ENCODE measurements at places on chromosomes 13 and 19. TPM values are rescaled to one million over a fixed set of nuclear protein-coding genes. Genes with fewer than 3 reads are reported as not detected.

Gene ZNF583
- 4.6 TPM for total RNA-seq

DNA sequence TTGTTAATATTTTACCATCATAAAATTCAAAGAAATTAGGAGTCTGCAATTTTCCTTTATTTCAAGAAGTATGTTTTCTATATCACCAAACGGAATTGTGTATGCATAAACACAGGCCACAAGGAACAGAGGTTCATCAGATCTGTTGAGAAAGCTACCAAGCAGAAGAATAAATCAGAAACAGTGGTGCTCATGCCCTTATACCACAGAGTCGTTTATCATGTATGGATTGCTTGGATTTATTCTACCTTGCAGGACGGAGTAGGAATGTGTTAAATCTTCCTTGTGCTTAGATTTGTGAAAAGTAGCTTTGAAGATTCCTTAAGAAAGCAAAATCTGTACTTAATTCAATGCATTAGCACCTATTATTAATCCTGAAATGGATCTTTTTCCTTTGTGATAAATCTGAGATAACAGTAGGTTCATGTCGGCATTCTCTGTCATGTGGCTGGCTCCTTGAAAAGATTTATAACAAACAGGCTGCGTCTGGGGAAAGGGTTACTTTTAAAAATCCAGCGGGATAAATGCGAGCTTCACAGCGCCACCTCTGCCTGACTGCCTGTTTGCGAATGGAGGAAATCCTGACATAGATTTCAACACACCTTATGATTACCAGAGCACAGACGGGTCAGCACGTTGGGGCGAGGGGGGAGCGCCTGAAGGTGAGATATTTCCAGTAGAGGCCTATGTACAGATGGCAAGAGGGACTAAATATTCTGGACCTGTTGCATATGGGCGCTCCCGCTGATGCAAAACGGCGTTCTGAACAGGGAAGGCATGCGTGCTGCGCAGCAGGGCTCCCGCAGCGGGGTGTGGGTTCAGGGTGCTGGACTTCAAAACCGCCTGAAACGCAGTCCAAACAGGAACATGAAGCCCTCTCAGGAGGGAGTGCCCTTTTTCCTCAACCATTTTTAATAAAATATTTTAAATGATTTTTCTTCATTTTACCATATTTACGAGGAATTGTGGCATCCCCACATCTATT, 445.5 kb upstream of the SGCG start:
- H3K36me3 ChIP-seq: no peaks in the 10 kb centered on the region
- H3K27ac ChIP-seq: no peak overlapping the region
- no peaks in the 10 kb centered on the region for H3K4me1 ChIP-seq
- DNase-seq: no peak

Gene APLP1
- 13.6 TPM for total RNA-seq

- peaks cover 6% of the 10 kb centered on the region for H3K4me1 ChIP-seq
- no peaks in the 10 kb centered on the region for H3K36me3 ChIP-seq
- H3K4me3 ChIP-seq: no peak overlapping the region
Observed at GRCh38 chr13:106104281-106104901, 431.1 kb downstream of the EFNB2 start.

GRCh38 chr19:1929021-1929742, 11.8 kb upstream of the CSNK1G2 start:
- H3K4me3 ChIP-seq: peak overlapping the region; percentile 56
- DNase-seq: peak; percentile 69
- peaks cover 14% of the 10 kb centered on the region for H3K4me1 ChIP-seq
- H3K36me3 ChIP-seq: peaks cover 15% of the 10 kb centered on the region
- no peak overlapping the region for H3K27ac ChIP-seq
- no peaks in the 10 kb centered on the region for H3K27me3 ChIP-seq

DNA sequence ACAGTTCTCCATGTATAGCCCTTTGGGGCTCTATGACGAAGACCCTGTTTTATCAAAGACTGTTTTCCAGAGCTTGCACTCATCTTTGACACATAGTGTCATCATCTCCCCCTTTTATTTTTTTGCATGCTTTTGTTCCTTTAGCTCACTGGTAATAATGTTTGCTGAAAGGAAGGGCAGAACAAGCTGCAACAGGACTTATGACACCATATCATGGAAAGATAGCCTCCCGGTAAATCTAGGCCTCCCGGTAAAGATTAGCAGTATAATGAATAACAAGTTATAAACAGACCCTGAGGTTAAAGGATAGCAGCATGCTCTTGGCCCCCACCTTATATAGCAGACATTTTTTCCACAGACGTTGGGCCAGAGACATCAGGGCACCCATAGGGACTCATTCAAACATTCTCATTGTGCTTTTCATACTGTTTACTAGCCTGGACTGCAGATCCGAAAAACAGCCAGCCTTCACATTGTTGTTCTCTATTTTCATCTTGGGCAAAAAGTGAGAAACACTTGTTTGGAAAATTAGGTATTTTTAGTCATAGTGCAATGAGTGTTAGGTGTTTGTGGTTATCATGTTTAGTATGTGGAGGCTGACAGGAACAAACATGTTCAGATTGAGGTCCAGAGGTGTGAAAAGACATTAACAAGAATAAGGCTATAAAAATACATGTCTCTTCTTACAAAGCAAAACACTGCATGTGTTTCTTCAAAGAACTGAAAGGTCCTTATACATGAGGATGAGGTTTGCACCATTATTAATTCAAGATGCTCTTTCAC, 136.9 kb upstream of the SPRY2 start:
- H3K27me3 ChIP-seq: no peaks in the 10 kb centered on the region
- H3K36me3 ChIP-seq: no peaks in the 10 kb centered on the region
- no peak overlapping the region for H3K4me3 ChIP-seq
- no peak overlapping the region for H3K27ac ChIP-seq
- peaks cover 13% of the 10 kb centered on the region for H3K4me1 ChIP-seq

GRCh38 chr19:4781801-4782200, 9.7 kb upstream of the FEM1A start:
- no peaks in the 10 kb centered on the region for H3K36me3 ChIP-seq
- no peaks in the 10 kb centered on the region for H3K4me1 ChIP-seq
- DNase-seq: no peak
- no peak overlapping the region for H3K27ac ChIP-seq

- H3K27ac ChIP-seq: no peak overlapping the region
- H3K4me1 ChIP-seq: peaks cover 30% of the 10 kb centered on the region
- no peaks in the 10 kb centered on the region for H3K36me3 ChIP-seq
- no peak for DNase-seq
- peaks cover 6% of the 10 kb centered on the region for H3K27me3 ChIP-seq
Observed at GRCh38 chr19:720345-721160, 11.8 kb downstream of the PALM start.

- no peaks in the 10 kb centered on the region for H3K36me3 ChIP-seq
- DNase-seq: peak; percentile 87
- H3K4me3 ChIP-seq: no peak overlapping the region
- peak overlapping the region; percentile 91 for H3K27ac ChIP-seq
- H3K4me1 ChIP-seq: peaks cover 29% of the 10 kb centered on the region
- H3K27me3 ChIP-seq: no peaks in the 10 kb centered on the region
Observed at GRCh38 chr19:11203194-11204075, 6.1 kb upstream of the KANK2 start.

Gene UBE2L5
- not detected for total RNA-seq

DNA sequence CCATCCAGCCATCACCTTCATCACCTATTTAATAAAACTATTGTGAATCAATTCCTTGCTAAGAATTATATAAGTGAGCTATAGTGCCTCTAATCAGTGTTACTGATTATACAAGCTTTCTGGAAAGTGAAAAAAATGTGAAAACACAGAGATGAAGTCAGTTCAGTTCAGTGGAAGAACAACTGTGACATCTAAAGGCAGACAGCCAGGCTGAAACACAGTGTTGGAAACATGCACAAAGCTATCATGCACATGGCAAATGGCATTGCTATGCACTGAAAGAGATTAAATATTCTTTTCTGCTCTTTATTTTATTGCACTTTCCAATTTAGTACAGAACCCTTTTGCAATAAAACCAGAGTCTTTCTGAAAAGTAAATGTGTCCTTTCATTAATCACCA, 294.0 kb downstream of the RBM26 start:
- no peak overlapping the region for H3K4me3 ChIP-seq
- no peak for DNase-seq
- H3K4me1 ChIP-seq: no peaks in the 10 kb centered on the region
- no peaks in the 10 kb centered on the region for H3K27me3 ChIP-seq
- no peaks in the 10 kb centered on the region for H3K36me3 ChIP-seq

DNA sequence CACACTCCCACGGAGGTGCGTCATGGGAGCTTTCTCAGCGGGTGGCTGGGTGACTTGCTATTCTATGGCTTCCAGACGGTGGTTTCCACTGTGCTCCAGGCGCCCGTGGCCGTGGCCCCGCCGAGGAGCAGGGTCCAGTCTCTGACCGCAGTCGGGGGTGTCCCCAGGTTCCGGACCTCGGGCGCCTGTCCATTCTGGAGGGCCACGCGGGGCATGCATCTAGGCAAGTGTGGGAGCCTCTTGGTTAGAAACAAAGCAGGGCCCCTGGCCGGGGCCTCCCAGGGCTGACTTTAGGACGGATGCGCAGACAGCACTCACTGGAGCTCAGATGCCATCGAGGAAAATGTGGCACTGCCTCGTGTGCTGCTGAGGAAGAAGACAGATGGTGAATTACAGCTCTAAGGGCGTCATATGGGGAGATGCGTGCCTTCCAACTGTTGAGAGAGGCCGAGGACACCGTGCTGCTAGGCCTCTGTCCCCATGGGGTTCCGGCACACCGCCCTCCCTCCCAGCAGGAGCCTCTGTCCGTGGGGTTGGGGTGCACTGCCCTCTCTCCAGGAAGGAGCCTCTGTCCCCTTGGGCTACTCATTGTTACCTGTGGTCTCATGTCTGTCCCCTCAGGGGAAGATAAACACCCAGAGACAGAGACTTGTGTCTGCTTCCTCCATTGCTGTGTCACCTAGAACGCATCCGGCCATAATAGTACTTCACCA, 38.1 kb downstream of the TMEM255B start:
- H3K36me3 ChIP-seq: no peaks in the 10 kb centered on the region
- H3K27ac ChIP-seq: no peak overlapping the region
- H3K4me1 ChIP-seq: no peaks in the 10 kb centered on the region
- no peak for DNase-seq
- no peaks in the 10 kb centered on the region for H3K27me3 ChIP-seq

DNA sequence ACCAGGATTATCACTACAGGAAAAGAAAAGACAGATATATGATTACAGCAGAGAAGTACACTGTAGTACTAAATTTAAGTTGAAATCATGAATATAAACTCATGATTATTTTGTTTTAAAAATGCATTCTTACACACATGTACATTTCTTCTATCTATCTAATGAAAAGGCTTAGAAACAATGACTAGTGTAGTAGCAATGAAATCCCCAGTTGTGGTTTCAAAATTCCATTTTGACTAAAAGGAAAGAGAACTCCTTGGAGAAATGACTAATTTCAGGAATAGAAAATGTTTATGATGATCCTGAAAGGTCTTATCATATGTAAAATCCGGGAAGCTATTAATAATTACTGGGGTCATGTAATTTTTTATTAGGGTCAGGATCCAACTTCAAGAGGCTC, 195.0 kb upstream of the STARD13 start:
- no peaks in the 10 kb centered on the region for H3K27me3 ChIP-seq
- no peak overlapping the region for H3K4me3 ChIP-seq
- no peak for DNase-seq

DNA sequence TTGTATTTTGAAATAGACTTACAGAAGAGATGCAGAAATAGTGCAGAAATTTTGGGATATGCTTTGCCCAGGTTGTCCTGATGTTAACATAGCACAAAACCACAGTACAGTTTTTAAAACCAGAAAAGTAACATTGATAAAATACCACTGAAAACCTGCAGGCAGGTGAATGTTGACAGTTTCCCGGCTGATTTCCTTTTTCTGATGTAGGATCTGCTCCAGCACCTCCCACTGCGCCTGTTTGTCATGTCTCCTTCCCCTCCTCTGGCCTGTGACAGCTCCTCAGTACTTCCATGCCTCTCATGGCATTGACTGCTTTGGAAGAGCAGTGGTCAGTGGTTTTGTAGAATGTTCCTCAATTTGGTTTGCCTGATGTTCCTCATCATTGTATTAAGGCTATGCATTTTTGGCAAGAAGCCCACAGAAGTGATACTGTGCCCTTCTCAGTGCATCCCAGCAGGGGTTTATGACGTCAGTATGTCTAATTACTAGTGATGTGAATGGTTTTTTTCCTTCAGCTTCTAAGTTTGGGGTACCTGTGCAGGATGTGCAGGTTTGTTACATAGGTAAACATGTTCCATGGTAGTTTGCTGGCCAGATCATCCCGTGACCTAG, 31.0 kb downstream of the TDRD12 start:
- H3K4me1 ChIP-seq: no peaks in the 10 kb centered on the region
- DNase-seq: no peak
- H3K27ac ChIP-seq: no peak overlapping the region
- H3K36me3 ChIP-seq: no peaks in the 10 kb centered on the region
- H3K4me3 ChIP-seq: no peak overlapping the region
- peaks cover 26% of the 10 kb centered on the region for H3K27me3 ChIP-seq

Gene PTH2
- not detected for total RNA-seq

GRCh38 chr19:52724701-52725514, 9.9 kb downstream of the ZNF611 start:
- H3K4me1 ChIP-seq: no peaks in the 10 kb centered on the region
- no peak overlapping the region for H3K27ac ChIP-seq
- DNase-seq: no peak
- no peak overlapping the region for H3K4me3 ChIP-seq
- H3K36me3 ChIP-seq: peaks cover 15% of the 10 kb centered on the region
- no peaks in the 10 kb centered on the region for H3K27me3 ChIP-seq

DNA sequence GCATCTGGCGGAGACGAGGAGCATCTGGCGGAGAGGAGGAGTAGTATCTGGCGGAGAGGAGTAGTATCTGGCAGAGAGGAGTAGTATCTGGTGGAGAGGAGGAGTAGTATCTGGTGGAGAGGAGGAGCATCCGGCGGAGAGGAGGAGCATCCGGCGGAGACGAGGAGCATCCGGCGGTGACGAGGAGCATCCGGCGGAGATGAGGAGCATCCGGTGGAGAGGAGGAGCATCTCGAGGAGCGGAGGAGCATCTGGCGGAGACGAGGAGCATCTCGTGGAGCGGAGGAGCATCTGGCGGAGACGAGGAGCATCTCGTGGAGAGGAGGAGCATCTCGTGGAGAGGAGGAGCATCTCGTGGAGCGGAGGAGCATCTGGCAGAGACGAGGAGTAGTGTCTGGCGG, 18.6 kb downstream of the C13orf46 start:
- DNase-seq: no peak
- no peak overlapping the region for H3K27ac ChIP-seq
- H3K4me1 ChIP-seq: peaks cover 15% of the 10 kb centered on the region
- no peaks in the 10 kb centered on the region for H3K36me3 ChIP-seq
- H3K27me3 ChIP-seq: no peaks in the 10 kb centered on the region

DNA sequence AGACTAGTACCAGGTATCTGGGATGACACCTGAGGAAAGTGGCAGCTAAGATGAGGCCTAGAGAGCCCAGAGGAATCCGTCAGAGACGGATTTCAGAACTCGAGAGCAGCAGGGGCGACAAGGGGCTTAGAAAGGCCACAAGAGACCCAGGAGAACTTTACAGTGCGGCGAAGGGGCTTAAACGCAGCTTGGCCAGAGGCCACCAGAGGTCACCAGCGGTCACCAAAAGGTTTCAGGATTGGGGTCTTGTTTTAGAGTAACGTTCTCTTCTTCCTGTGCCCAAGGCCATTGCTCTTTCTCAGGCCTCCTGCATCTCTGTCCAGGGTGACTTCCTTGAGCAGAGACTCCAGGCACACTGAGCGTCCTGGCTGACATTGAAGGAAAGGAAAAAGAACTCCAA, 2.2 kb downstream of the ZSCAN22 start:
- H3K27me3 ChIP-seq: no peaks in the 10 kb centered on the region
- peaks cover 20% of the 10 kb centered on the region for H3K4me1 ChIP-seq
- H3K27ac ChIP-seq: no peak overlapping the region
- no peak for DNase-seq
- no peak overlapping the region for H3K4me3 ChIP-seq
- no peaks in the 10 kb centered on the region for H3K36me3 ChIP-seq
